Nasal cavity respiratory epithelium epithelial cell of viscerocranial mucosa (primary cell): ENCODE measurements at places on chromosomes 6 and 20. TPM values are rescaled to one million over a fixed set of nuclear protein-coding genes. Genes with fewer than 3 reads are reported as not detected.

Gene PPP2R5D
- total RNA-seq: 18.5 and 27.2 TPM in 2 replicates

Gene TSHZ2
- total RNA-seq: 1.0 and 8.8 TPM in 2 replicates

Gene SAMD3
- not detected in 2 replicates for total RNA-seq

Gene IBTK
- total RNA-seq: 78.7 and 154 TPM in 2 replicates

Gene PNLDC1
- 0.07 TPM in 1 of 2 replicates, not detected in the other for total RNA-seq

Gene OXT
- not detected in 2 replicates for total RNA-seq

Gene HS3ST5
- not detected in 2 replicates for total RNA-seq

Gene RIPPLY2
- total RNA-seq: 0.64 TPM in 1 of 2 replicates, not detected in the other

Gene CD93
- under 0.01 and 0.14 TPM in 2 replicates for total RNA-seq

Gene SDC4
- total RNA-seq: 193 and 303 TPM in 2 replicates

Gene LY6G5C
- total RNA-seq: 0.07 TPM in 1 of 2 replicates, not detected in the other

Gene SKIC2
- 49.6 and 62.5 TPM in 2 replicates for total RNA-seq

Gene DPPA5
- not detected in 2 replicates for total RNA-seq

Gene ENPP1
- total RNA-seq: under 0.01 and 0.07 TPM in 2 replicates

Gene CYP24A1
- 4.4 and 5.6 TPM in 2 replicates for total RNA-seq

Gene ELOVL2
- total RNA-seq: under 0.01 TPM in 1 of 2 replicates, not detected in the other

Gene CLPSL2
- not detected in 2 replicates for total RNA-seq

Gene NOTCH4
- 0.28 and 0.34 TPM in 2 replicates for total RNA-seq

Gene EPHA7
- under 0.01 TPM in 1 of 2 replicates, not detected in the other for total RNA-seq

Gene PKIB
- total RNA-seq: 2.4 and 3.3 TPM in 2 replicates

Gene BFSP1
- 2.1 and 2.5 TPM in 2 replicates for total RNA-seq

Gene YTHDF1
- 28.4 and 47.5 TPM in 2 replicates for total RNA-seq

Gene TMX4
- 10.6 and 13.1 TPM in 2 replicates for total RNA-seq

Gene PHACTR2
- total RNA-seq: 36.5 and 76.6 TPM in 2 replicates

Gene FAM83B
- 82.4 and 98.1 TPM in 2 replicates for total RNA-seq

Gene MGME1
- 9.9 and 11.2 TPM in 2 replicates for total RNA-seq

Gene PPP1R14C
- 63.4 and 70.4 TPM in 2 replicates for total RNA-seq

Gene BMP6
- 0.21 and 2.1 TPM in 2 replicates for total RNA-seq

Gene HLA-DOA
- 0.07 TPM in 1 of 2 replicates, not detected in the other for total RNA-seq

Gene SH3BGRL2
- total RNA-seq: 12.2 and 24.3 TPM in 2 replicates

Gene GJA10
- total RNA-seq: not detected in 2 replicates

Gene RAET1G
- total RNA-seq: 23.8 and 65.6 TPM in 2 replicates

Gene CAGE1
- total RNA-seq: under 0.01 and 0.07 TPM in 2 replicates

Gene CFAP61
- 0.07 and 0.34 TPM in 2 replicates for total RNA-seq

Gene DLK2
- total RNA-seq: 2.8 and 4.8 TPM in 2 replicates

Gene WDR27
- total RNA-seq: 14.4 and 31.0 TPM in 2 replicates

Gene SEL1L2
- total RNA-seq: not detected in 2 replicates

Gene TCP11
- under 0.01 TPM in 1 of 2 replicates, not detected in the other for total RNA-seq

Gene PKHD1
- total RNA-seq: under 0.01 TPM in 1 of 2 replicates, not detected in the other

Gene LY6G6C
- under 0.01 TPM in 1 of 2 replicates, not detected in the other for total RNA-seq

Gene SMLR1
- not detected in 2 replicates for total RNA-seq

Gene FAM217A
- not detected in 2 replicates for total RNA-seq
